ENCODE measurements at places on chromosomes 5 and 9.

- no peak for DNase-seq
These were observed 22.8 kb downstream of the OSTF1 start for GRCh38 chr9:75111019-75111622.

- DNase-seq, result no peak
These were observed 4.6 kb downstream of the CSF1R start for GRCh38 chr5:150081541-150082283.

DNA sequence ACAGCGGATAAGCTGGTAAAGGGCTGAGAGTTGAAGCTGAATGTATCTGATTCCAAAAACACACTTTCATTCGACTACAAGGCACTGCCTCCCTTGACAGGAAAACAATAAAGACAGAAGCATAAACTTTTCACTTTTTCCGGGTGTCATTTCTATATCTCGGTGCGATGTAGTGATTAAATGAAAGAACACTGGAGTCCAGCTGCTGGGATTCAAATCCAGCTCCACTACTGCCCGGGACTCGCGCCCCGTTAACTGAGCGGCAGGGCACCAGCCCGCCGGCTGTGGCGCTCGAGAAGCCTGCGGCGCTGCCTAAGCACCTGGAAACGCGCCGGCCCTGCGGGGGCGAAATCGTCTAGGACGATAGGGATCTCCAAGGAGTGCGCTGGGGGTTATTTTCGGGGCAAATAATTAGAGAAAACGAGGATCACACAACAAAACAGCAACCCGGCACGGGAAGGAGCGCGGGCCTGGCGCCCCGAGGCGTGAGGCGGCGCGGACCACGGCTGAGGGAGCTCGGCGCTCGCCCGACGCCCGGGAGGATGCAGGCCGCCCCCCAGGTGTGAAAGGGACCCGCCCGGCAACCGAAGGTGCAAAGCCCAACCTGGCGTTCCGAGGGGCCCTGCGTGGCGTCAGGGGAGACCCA, 837 bp downstream of the UIMC1 start:
- DNase-seq, result peak; percentile 24

DNA sequence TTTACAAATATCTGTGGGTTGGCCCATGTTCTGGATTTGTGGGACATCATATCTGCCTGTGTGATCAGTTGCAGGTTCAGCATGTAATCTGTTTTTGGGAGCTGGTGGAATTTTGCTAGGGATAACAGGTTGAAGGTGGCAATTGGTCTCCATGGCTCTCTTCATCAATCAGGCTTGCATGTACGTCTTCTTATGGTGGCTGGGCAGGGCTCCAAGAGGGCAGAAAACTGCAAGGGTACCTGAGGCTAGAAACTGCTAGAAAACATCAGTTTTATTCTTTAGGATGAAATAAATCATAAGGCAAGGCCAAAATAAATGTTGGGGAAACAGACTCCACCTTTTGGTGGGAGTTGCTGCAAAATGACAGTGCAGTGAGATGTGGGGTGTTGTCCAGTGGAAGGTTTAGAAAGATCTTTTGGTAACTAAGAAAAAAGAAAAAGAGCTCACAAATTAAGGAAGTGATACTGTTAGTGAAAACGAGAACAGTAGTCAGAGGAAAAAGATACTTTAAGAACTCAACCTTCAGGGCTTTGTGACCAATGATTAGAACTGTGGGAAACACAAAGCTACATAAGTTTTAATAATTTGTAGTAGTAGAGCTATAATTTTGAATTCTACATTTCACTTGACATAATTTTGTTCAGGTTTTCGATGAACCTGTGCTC, 300.7 kb upstream of the IZUMO3 start:
- no peak for DNase-seq

DNA sequence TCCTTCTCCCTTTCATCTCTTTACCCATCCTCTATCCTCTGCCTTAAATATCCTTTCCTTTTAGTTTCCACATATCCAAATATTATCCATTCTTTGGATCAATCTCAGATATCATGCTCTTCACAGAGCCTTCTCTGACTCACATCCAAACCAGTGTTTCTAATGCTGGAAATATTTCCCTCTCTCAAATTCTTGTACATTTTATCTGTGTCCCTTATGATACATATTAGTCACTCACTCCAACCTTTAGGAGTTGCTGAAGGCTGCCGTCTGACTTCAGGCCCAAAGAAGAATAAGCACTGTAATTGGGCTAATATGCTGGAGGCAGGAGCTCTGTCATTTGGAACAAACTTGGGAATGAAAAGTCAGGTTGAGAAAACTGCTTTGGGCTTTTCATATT, 156.4 kb upstream of the RUSC2 start:
- DNase-seq, result no peak

DNA sequence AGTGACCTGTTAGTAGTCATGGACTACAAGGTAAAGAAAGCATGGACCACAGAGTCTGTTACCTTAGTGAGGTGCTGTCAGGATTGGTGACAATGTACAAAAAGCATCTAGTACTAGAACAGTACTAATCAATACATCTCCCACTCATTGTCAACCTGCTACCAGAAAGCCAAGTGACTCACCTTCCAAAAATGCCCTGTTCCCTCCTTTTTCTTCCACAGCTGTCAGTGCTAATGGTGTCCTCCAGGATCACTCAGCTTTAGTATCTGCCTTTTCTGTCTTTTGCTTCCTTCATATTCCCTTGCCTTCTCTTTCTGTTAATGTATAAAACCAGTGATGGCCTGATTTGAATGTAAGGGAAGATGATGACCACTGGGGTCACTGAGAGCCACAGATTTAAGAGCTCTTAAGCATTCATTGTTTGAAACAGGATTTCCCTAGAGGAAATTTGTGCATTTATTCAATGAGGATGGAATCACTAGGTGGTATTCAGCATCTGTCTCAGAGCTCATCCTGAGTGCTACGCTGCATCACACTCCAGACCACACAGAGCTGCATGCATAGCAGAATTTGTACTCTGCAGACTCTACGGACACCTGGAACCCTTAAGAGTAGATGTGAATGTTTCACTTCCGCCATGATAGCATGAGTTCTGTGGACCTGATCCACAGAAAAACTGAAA, 71.0 kb downstream of the SV2C start:
- DNase-seq, result no peak

GRCh38 chr9:19512103-19512832, 103.5 kb downstream of the ACER2 start:
- DNase-seq, result no peak

DNA sequence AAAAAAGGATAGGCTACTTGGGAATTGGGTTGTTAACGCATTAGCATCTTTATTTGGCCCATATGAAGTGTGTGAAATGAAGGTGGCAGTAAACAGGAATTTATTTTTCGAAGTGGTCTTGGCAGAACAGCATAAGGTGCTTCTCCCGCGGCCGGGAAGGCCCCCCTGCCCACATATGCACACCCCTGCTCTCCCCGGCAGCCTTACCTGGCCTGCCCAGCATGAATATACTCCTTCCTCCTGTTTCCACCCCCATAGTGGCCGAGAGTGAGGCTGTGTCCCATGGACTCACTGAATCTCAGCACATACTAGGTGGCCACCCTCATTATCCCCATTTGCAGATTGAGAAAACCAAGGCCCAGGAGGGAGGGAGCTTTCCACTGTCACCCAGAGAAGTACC, 54.0 kb upstream of the OLFM1 start:
- DNase-seq, result no peak

DNA sequence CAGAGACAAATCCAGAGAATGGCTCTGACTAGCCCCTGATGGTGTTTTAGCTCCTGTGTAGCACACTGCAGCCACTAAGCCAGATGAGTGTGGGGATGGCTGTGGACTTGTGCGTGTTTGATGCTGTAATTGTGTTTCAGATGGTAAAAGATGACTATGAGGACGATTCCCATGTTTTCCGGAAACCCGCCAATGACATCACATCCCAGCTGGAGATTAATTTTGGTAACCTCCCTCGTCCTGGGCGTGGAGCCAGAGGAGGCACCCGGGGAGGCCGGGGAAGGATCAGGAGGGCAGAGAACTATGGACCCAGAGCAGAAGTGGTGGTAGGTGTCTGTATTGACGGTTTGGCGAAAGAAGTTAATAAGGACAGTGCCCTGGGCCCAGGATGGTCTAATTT, 38.0 kb downstream of the HABP4 start:
- DNase-seq, result no peak

- DNase-seq, result no peak
These were observed 174.3 kb upstream of the RORB start for GRCh38 chr9:74322661-74323314.

DNA sequence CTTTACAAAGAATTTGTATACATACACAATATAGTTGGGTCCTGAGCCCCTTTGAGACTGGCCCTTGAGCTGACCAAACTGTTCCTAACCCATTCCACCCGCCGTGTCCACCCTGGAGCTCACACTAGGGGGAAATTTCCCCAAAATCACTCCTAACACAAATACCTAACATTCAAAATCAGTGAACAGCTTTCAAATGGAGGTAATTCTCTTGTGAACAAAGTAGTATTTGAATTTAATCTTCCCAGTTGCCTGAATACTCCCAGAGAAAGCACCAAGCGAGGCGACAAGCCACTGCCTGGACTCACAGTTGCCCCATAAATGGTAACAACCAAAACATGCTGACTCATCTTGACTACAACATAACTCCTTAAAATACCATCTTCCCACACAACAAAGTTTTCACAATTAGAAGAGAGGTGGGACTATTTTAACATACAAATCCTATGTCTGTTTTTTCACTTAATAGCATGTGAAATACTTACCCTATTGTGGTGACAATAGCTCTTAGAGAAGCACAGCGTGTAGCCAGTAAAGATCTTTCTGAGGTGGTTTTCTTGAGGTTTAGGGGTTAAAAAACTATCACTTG, 31.7 kb upstream of the SCAMP1 start:
- no peak for DNase-seq

- no peak for DNase-seq
These were observed 4.5 kb upstream of the LMX1B start for GRCh38 chr9:126609191-126609590.

DNA sequence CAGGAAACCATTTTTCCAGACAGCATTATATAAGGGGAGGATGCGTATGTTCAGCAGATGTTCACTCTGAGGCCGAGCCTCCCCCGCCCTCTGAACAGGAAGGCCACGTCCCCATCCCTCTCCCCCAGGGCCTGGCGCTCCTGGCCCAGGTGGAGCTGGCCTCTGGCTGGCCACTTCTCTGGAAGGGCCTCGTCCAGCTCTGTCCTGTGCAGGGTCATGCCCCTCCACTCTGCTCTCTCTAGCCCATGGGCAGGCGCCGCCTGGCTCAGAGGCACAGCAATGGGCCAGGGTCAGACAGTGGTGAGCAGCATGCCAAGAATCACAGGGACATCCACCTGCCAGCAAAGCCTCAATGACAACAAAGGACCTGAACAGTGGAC, 34.2 kb downstream of the ADAMTS2 start:
- DNase-seq, result no peak
